ENCODE measurements at places on chromosomes 7 and 10.
A peak's percentile ranks its signal among the peaks of the same experiment; 100 is the strongest.

GRCh38 chr10:72499701-72500100 lies 126.2 kb downstream of the MICU1 start:
- no peak for DNase-seq

- no peak for DNase-seq
These were observed 888.5 kb upstream of the SORCS1 start for GRCh38 chr10:108052981-108053380.

- no peak for DNase-seq
These were observed 17.8 kb upstream of the SDK1 start for GRCh38 chr7:3283130-3283704.

DNA sequence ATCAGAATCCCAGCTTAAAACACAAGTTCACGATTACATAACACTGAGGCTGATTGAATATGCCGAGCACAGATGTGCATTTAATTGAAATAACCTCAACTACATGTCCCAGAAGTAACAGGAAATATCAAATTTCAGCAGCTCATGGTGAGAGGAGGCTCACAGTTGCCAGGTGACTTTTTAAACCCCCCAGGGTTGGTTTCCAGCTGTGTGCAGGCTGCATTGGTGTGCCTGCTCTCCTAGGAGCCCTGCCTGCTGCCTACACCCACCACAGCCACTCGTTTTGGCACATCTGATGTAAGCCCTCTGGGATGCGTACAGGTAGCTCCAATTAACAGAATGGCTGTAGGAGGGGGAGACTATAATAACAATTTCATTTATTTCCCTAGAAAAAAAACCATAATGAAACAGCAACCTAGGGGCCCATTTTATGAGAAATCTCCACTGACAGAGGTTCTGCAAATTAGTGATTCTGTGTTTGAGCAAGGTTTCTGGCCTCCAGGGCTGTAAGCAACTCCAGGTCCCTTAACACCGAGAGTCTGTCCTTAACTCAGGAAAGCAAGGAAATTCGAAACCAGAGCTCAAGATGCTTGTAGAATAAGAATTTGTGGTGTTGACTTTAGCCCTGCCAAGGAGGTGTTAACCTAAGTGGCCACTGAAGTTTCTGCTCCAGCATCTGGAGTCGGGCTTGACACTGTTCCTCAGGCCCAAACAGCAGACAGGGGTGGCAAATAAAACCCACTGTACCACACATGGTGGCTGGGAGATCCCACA lies 161.9 kb downstream of the BMPER start:
- DNase-seq, result no peak

- no peak for DNase-seq
These were observed 236.6 kb downstream of the EBF3 start for GRCh38 chr10:129727495-129727894.

DNA sequence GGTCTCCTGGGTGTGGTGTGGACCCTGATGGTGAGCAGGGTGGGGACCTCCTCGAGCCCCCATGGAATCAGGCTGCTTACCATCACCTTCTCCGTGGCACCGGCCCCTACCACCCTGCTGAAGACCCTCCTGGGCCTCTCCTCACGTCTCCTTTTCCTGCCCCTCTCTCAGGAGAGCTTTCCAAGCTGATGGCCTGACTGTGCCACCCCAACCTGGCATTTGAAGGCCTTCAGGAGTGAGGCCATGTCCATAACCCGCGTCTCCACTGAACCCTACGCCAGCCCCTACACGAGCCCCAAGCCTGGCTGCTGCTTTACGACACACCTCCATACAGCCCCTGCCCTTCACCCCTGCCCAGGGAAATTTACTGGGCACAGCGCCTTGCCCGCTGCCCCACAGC lies 55.4 kb downstream of the ZRANB1 start:
- no peak for DNase-seq

DNA sequence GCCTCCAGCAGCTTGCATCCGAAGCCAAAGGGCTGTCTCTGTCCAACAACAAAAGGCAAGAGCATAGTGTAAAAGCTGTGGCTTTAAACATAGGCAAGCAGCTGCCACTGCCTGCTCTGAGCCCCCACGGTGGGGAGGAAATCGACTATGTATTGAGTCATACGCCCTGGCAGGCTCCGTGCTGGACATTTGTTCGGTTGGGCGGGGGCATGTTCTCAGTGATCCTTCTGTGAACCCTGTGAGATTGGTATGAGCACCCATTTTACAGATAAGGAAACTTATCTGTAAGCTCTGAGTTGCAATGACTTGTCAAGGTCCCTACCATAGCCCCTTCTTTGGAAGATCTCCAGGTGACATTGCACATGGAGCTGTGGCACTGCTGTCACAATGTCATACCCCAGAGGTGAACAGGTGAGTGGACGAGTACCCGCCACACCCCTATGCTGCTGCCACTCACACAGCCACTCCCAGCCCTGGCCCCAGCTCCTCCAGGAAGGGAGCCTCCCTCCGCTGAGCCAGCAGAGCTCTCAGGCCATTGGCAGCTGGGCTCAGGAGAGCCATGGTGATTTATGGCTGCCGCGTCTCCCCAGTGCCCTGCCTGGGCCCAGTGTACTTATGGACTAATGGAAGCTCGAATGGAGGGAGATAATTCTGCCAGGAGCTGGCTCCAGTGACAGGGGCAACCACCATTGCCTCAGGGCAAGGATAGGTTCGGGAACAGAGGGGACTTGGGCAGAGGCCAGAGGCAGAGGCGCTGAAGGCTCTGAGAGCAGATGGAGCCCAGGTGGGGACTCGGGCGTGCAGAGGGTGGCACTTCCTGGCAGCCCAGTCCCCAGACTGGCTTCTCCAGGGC lies 43.7 kb downstream of the UNC5B start:
- no peak for DNase-seq

DNA sequence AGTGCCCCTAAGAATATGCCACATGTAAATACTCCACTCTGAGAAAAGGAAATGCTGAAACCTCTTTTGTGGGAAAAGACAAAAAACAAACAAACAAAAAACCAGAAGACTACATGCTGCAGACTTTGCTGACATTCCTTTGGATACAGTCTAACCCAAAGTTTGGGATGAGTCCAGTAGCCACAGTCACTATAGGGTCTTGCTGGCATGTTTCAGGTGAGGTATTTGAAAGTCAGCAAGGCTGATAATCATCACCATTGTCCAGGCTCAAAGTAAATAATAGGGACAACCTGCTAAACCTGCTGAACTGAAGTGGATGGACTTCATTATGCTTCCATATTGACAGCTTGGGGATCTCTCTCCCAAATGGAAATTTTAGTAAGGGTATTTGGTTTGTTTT lies 1087.0 kb upstream of the LRRTM3 start:
- no peak for DNase-seq

- no peak for DNase-seq
These were observed 149.6 kb upstream of the SEMA3E start for GRCh38 chr7:83798489-83798888.

GRCh38 chr7:156220078-156220605 lies 407.9 kb upstream of the SHH start:
- DNase-seq, result no peak

- no peak for DNase-seq
These were observed at the start of gene VWA2 for GRCh38 chr10:114239117-114239993. TSS of gene VWA2 (plus strand) at chr10:114239254. CDS start at chr10:114248714, 9,460 bp downstream.

- peak; percentile 36 for DNase-seq
These were observed 40.5 kb upstream of the SLF2 start for GRCh38 chr10:100872034-100872791.

GRCh38 chr10:8416760-8417159 lies 362.3 kb downstream of the GATA3 start:
- peak; percentile 68 for DNase-seq

DNA sequence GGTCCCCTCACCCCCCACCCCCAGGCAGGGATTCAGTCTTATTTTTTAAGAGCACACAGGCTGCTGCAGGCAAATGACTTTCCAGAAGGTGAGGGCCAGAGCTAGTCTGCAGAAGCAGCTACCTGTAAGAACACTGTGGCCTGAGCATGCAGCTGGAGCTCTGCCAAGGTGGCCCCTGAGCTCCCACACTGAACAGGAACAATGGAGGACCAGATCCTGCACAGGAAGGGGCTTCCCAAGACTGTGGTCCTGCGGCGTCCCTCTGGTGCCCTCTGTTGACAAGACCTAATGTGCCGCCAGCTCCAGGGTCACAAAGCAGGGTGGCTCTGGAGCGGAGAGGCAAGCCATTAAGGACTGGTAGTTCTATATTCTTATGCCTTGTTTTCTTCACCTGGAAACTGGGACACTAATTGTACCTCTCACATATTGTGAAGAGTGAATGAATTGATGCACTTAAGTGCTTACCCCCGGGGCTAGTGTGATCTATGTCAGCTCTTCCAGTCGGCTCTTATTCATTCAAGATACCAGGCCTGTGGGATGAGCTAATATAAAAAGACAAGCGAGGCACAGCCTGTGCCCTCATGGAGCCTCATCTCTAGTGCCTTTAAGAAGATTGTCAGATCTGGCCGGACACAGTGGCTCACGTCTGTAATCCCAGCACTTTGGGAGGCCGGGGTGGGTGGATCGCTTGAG lies 8.0 kb upstream of the BEND7 start:
- DNase-seq, result no peak

- DNase-seq, result peak; percentile 18
These were observed 90.2 kb downstream of the IPMK start for GRCh38 chr10:58177362-58177947.

GRCh38 chr7:97697396-97697795 lies 34.5 kb upstream of the TAC1 start:
- no peak for DNase-seq

DNA sequence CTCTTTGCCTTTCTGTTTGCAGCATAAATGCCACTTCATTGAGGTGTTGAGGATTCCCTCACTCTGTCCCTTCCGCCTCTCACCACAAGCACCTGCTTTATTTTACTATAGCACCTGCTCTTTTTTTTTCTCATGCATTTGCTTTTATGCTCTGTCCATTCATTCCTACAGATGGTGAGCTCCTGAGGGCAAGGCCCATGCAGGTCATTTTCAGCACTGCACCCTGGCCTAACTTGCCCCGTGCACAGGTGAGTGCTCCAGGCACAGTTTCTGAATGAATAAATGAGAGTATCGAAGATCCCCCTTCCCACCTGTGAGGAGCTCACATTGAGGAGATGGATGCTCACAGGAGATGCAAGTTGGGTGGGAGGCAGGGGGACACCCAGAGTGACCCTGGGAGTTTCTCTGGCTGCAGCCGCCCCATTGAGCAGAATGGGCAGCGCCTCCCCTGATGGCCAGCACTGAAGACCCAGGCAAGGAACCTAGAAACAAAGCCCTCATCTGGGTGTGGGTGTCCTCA lies 1.2 kb upstream of the AKR1E2 start:
- no peak for DNase-seq

- DNase-seq, result no peak
These were observed 101.0 kb upstream of the STEAP1B start for GRCh38 chr7:22601003-22601402.

- no peak for DNase-seq
These were observed 4.6 kb downstream of the CHST3 start for GRCh38 chr10:71968553-71969474.

DNA sequence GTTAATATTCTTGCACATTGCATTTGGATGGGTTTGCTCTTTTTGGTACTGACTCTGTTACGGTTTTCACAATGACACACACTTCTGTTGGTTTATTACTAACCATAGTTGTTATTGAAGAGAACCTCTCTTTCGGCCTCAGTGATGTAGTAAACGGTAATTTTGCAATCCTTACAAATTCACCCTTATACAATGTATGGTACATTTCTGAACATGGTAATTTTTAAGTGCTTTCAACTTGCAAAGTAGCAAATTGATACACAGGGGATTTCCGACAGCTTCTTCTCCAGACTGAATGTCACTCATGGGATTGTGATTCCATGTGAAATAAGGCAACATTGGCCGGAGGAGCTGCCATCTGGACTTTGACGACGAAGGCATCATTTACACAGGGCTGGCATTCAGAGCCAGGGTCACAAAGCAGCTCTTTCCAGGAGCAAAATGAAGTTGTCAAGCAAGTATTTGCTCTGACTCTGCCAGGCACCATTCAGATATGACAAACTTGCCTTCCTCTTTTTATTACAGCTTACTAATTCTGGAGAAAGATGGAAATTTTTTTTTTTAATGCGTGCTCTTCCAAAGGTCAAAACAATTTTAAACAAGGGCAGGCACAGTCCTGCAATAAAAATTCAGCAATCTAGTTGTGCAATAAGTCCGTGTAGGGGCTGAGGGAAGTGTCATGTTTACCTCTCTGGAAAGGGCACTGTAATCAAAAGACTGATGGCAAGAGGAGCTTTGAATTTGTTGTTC lies 711.5 kb upstream of the C7orf33 start:
- DNase-seq, result no peak

GRCh38 chr10:100254191-100254590 lies 13.2 kb downstream of the CWF19L1 start:
- no peak for DNase-seq

GRCh38 chr10:70677016-70677415 lies 4.7 kb downstream of the ADAMTS14 start:
- no peak for DNase-seq

DNA sequence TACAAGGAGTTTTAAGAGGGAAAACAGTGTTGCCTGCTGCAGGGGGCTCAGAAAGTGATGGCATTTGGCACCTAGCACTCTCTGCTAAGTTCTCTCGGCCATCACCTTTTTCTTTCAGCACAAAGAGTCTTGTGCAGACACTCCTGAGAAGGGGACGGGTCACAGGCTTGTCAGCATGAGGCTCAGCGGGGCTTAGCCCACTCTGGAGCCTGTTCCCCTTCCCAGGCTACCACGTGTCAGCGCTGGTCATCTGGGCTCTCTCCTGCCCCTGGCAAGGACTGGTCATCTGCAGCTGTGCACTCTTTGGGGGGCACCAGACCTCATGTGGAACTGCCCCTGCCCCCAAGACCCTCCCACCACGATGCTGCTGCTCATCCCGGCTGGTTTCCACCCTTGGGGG lies 152.1 kb upstream of the MKI67 start:
- no peak for DNase-seq

- no peak for DNase-seq
These were observed 28.3 kb downstream of the C10orf120 start for GRCh38 chr10:122671355-122671754.

DNA sequence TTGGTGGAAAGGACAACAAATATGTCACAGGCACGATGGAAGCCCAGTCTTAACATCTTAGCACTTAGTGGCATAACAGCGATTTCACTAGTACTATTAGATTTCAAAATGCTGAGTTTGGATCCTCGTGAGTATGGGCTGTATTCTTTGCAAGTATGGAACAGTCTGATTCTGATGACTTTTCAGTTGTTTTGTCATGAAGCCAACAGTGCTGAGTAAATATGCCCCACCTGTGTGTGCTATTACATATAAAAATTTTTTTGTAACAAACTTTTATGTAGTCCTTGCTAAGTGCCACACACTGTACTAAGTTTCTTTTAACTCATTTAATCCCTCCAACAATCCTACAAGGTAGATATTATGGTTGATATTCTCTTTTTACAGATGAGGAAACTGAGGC lies 30.8 kb downstream of the MTURN start:
- DNase-seq, result no peak

- no peak for DNase-seq
These were observed 474.6 kb downstream of the GRM8 start for GRCh38 chr7:126778101-126778500.

DNA sequence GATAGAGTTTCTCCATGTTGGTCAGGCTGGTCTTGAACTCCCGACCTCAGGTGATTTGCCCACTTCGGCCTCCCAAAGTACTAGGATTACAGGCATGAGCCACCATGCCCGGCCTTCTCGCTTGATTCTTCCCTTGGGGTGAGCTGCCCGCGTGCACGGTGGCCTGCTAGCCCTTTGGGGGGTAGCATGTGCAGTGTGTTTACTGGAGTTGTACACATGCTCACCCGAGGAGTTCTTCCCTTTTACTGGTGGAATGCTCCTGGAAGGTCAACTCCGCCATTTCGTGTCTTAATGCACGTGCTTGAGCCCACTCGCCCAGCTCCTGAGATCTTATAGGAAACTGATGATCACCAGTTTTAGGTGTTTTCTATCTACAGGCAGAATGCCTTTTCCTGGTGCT lies 17.0 kb upstream of the ADAMTS14 start:
- DNase-seq, result no peak

Measured in CD4-positive, alpha-beta T cell treated with Interleukin-17A for 1 hour (primary cell).